Mesothelial cell of epicardium (in vitro differentiated cells): ENCODE measurements at places on chromosomes 4 and X. TPM values are rescaled to one million over a fixed set of nuclear protein-coding genes. Genes with fewer than 3 reads are reported as not detected.

DNA sequence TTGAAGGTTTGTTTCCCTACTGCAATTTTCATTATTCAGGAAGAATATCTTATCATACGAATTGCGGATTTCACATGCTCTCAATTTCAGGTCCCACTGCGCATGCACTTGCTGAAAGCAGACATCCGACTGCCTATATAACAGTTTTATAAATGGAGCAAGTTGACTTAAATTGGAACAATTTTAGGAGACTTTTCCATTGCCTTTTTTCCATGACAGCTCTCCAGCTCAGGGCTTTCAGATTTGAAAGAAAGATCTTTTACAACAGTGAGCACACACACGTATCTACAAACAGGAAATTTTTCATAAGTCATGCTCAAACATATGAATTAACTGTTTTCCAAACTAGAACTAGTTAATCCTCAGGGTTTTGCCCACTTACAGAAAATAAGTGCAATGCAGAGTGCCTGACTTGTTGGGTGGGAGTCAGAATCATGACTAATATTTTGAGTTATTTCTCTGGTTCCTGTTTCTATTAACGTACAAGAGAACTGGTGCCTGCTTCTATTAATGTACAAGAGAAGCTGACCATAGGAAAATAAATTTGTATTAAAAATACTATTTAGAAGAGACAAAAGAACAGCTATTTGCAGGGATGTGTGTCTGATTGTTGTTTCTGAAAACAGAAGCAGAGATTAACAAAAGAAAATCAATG is 137.9 kb downstream of the GPC3 start:
- no peak for DNase-seq

Gene BMP3
- 0.07 TPM in 2 of 3 replicates, not detected in the other for total RNA-seq

DNA sequence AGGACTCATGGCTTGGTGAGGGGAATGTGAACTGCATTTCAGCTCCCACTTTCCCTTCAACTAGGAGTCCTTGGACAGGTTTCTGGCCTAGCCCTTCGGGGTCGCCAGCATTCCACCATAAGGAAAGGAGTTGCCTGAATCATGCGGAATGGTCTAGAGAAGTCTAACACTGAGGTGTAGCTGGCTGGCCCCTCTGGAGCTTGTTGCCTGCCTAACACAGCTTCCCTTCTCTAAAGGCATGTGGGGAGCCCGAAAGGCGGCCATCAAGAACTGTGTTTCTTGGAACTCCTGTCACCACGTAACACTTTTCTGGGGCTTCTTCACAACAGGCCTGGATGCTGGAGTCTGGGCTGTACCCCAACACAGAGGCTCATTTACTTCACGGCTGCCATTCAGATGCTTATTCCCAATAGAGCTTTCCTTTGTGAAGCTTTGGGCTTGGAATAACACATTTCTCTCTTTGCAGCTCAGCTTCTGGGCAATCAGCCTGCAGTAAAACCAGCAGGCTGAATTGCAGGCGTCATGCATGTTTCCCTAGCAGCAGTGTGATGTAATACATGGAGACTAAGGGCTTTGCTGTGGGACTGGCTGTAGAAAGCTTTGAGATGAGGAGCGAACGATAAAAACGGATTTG is 5.4 kb downstream of the GABRQ start:
- no peak for DNase-seq

GRCh38 chr4:45160951-45161350 is 434.6 kb upstream of the GNPDA2 start:
- DNase-seq, result no peak

DNA sequence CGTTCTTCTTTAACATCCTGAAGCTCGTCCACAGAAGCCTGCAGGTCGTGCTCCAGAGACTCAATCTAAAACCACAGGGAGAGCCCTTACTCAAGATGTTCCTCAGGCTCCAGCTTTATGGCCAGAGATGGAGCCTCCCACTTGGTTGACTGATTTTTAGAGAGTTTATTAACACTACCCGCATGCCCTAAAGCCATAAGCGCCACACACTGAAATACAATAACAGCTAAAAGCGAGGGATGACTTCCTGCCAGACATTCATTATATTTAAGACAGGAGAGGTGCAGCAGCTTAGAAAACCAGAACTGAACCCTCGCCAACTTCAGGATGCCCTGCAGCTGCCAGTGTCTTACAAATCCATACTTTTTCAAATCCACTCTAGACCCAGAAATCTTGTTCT is 42.0 kb downstream of the SOD3 start:
- DNase-seq, result no peak

GRCh38 chrX:136546371-136546781 is 14.4 kb downstream of the VGLL1 start:
- DNase-seq, result no peak

DNA sequence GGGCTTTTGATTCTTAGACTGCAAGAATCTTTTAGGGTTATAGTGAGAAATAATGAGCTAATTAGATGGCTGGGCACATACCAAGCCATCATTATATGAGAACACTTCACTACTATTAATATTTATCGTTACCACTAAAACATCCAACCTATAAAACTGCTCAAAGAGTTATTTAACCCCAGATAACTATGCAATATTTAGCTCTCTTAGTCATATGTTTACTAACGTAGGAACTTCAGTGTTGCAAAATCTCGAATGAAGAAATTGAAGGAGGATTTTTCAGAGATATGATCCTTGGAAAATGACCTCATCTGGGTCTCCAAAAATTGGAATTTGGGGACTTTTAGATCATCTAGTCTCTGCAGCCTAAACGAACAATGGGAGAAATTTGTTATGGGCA is 265.0 kb upstream of the RPS6KA3 start:
- no peak for DNase-seq

Gene ZCCHC18
- 3.6 to 5.4 TPM (median 4.7 TPM) in 3 replicates for total RNA-seq

Gene SORCS2
- 6.8 to 7.1 TPM (median 7.1 TPM) in 3 replicates for total RNA-seq

DNA sequence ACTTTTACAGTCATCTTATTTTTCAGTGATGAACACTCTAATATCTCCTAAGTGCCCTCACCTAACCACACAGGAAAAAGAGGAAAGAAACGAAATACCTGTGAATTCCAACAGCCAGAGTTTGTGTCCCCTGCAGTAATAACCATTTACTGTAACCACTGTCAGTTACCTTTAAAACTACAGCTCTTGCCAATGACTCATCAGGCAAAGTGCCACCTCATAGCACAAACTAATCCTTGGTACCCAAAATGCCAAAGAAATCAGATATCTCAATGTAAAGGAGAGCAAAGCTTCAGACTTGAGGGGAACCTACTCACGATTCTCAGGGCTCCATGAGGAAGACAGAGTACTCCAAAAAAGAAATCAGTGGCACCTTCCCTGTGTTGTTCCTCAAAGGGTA is 146.5 kb downstream of the NDST3 start:
- DNase-seq, result no peak

- no peak for DNase-seq
Observed at GRCh38 chr4:15963576-15963975, 601 bp upstream of the FGFBP2 start.

- no peak for DNase-seq
Observed at GRCh38 chr4:181863856-181864255, 379.3 kb upstream of the TENM3 start.

GRCh38 chr4:76990288-76991080 is 40.9 kb downstream of the SEPTIN11 start:
- DNase-seq, result no peak
